ENCODE measurements at places on chromosomes 4 and X. TPM values are rescaled to one million over a fixed set of nuclear protein-coding genes. Genes with fewer than 3 reads are reported as not detected.

- DNase-seq, result no peak
Observed at GRCh38 chrX:104935581-104935980, 284.9 kb downstream of the TEX13A start.

GRCh38 chr4:123561525-123561924, 164.9 kb downstream of the SPRY1 start:
- no peak for DNase-seq

Gene AMBN
- total RNA-seq, result not detected

- no peak for DNase-seq
Observed at GRCh38 chr4:42015438-42015837, 25.1 kb downstream of the SLC30A9 start.

GRCh38 chr4:100797791-100798190, 280.0 kb upstream of the EMCN start:
- no peak for DNase-seq

Gene TSPAN6
- total RNA-seq, result 69.7 TPM

DNA sequence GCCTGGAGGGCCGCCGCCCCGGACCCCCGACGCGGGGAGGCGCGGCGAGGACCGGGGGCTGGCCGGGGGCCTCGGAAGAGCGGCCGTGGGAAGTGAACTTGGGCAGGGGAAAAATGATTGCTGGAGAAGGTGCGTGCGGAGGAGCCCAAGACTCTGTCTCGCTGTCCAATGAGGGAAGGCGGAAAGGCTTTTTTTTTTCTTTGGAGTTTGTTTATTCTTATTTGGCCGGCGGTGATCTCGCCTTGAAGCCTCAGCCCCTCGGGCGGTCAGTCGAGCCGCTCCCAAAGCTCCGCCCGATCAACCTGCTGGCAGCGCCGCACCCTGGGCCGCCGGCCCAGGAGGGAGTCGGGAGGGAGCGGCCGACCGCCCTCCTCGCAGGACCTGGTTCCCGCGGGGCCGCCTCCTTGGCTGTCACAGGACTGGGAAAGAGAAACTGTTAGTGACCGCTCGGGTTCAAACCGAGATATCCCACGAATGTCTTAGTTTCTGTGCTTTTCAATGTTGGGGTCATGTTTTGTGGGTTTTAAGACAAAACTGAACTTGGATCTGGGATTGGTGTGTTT, 2.5 kb downstream of the CPEB2 start:
- DNase-seq, result peak; percentile 25

DNA sequence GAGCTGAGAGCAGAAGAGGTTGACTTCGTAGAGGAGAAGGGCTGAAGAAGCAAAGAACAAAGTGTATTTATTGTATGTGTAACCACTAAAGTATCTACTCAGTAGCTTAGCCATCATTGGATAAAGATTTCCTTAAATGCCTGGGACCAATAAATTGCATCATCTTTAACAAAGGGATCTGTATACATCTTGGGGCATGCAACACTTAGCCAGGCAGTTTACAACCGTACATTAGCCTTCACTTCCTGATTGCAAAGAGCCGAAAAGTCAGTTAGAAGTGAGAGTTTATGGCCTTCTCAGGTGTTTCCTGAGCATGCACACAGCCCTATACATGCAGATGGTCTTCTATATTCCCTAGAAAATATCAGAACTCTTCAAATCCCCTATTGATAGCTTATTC, 68.0 kb upstream of the MAGED1 start:
- DNase-seq, result no peak

GRCh38 chr4:5387457-5387856, 320.9 kb downstream of the EVC2 start:
- DNase-seq, result no peak

GRCh38 chrX:124651031-124651430, 304.7 kb downstream of the SH2D1A start:
- no peak for DNase-seq

- DNase-seq, result no peak
Observed at GRCh38 chr4:108796173-108796572, 33.3 kb upstream of the ETNPPL start.

Gene AADAT
- 30.7 TPM for total RNA-seq

DNA sequence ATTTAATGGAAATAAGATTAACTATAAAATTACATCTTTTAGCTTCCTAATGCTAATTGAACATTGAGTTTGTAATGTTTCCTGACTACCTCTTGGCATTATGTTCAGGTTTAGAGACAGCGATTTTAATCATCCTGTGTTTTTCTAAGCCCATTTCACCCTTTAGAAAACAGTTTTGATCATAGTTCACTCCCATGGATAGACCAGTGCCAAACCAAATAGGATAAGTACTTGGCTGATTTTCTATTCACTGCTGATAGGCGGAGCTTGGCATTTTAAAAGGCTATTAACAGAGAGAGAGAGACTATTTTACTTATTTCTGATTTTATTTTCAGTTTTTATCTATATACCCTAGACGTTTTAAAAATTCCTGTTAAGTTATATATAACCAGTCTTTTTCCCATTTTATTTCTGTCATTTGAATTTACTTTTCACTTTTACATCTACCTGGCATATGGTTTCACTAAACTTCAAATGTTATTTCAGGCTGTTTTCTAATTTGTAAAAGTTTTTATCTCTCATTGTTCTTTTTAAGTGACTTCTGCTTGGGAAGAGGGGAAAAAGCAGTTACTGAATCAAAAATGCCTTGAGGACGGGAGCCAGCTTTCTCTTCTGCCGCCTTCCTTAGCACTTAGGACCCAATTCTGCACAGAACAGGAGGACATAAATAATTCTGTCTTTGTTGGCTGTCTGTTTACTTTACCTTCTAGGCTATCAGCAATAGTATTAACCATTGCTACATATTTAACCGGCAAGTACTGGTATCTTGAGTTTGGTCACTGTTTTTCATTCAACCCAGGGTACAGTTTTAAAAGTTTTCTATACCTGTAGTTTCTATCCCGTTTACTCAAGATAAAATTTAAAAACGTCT, 46.4 kb downstream of the SGMS2 start:
- no peak for DNase-seq

GRCh38 chr4:476501-476900, 22.5 kb downstream of the ZNF721 start:
- no peak for DNase-seq

Gene LUZP4
- not detected for total RNA-seq

DNA sequence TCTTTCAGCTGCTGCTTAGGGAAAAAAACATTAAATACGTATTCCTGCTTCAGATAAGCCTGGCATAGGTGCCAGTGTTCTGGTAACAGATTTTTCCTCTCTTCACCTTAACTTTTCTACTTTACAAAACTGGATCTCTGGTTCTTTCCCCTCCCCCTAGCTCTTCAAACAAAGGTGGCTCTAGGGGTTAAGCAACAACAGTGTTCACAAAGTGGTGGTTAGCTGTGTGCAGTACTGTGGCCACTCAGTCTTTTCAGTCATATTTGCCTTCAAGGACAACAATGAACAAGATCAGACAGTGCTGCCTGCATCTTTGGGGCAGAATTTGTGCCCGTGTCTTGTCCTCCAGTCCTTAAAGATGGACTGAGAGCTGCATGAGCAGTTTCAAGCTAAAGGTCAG, 15.1 kb upstream of the RGN start:
- DNase-seq, result no peak

DNA sequence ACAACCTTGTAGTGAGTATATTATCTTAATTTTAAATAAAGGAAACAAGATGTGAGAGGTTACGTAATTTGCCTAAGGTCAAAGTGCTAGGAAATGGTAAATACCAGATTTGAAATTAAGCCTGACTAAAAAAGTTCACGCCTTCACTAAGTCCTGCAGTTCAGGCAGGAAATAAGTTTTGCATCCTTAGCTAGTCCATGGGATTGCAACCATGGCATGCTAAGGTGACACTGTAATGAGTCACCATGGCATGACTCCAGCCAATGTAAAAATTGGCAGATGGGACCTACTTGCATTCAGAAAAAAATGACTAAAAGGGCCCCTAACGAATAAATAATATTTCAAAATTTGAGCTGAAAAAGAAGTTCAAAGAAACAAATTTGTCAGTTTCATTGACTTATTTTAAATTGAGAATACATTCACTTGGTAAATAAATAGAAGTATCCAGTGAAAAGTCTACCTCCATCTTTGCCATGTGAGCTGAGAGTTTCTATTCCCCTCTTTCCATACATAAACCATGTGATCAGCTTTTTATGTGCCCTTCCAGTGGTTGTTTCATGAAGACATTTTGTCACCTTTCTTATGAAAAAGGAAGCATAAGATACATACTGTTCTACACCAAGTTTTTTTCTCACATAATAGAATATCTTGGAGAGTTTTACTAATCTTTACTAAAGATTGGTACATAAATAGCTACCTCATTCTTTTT, 72.4 kb downstream of the ANKRD50 start:
- DNase-seq, result no peak

DNA sequence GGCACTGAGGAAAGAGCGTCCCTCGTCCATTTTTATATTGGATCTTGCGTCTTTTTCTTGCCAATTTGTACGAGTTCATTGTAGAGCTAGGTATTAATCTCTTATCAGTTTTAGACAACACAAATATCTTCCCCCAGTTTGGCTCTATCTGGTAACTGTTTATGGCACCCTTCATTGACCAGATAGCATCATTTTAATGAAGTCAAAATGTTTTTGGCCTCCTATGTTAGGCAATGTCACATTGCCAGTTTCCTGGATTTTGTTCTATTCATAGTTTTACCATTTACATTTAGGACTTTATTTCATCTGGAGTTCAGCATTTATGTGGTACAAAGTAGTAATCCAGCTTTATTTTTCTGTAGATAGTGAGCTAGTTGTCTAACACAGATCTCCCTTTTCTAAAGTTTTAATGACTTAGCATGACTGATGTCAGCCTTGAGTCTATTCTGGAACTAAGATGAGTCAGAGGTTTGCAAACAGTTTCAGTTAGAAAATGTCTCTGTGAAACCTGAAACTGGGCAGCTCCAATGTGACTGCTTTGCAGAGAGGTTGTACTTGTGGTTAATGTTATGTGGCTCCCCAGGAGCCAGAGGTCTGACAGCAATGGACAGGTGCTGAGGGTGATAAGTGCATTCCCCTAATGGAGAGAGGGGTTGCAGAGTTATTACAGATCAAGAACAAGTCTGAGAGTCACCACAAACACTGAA, 5.3 kb upstream of the STBD1 start:
- no peak for DNase-seq

DNA sequence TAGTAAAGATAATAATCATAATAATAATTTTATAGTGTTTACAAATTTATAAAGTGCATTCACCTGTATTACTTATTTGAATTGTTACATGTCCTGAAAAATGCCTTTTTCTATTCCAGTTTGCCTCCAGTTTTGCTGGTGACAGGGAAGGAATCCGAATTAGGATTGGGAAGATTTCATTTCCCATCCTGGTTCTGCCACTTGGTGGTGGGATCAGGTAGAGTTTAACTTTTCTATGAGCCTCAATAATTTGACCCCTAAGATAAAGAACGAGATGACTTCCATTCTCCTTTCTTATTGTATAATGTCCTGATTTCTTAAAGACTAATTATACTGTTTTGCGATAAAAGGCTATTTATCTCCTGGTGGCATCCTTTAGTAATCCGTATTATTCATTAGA, 1090.9 kb downstream of the RAPGEF2 start:
- no peak for DNase-seq

Gene NEXMIF
- 1.9 TPM for total RNA-seq

Gene ALPK1
- 1.3 TPM for total RNA-seq
